T follicular helper cell (primary cell): ENCODE measurements at places on chromosomes 2 and 18.

GRCh38 chr18:55322178-55322735, 265.7 kb downstream of the TCF4 start:
- no peak for DNase-seq

DNA sequence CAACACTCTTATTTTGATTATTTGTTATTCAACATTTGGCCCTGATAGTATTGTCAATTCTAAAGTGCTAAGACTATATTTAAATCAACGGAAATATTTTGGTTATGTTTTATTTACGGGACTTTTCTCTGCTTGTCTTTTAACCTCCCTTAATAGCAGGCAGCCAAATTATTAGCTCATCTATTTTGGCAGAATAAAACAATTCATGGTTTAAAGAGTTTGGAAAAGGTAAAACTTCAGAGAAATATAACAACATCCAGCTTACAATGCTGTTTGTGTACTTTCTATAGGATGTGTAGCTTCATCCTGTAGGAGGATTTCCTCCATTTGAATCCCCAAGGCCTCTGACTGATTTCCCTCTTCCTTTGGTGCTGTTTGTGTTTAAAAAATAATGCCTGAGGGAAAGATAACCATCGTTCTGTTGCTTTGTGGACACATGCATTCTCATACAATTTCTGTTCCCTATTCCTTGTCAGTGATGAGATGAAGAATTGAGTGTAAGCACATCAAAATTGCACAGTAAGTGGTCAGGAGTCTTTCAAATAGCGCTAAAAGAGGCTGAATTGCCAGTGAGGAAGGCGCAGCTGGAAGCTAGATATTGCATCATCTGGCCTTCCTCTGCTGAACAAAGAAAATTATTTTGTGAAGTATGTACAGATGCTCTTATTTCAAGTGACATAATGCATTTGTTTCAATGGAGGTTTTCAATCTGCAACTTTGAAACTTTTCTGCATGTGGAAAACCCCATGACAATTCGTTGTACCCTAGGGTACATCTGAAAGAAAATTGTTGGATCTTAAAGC, 80.3 kb downstream of the CD28 start:
- no peak for DNase-seq

- no peak for DNase-seq
These were observed 55.2 kb downstream of the SNORC start for GRCh38 chr2:232925153-232925820.

DNA sequence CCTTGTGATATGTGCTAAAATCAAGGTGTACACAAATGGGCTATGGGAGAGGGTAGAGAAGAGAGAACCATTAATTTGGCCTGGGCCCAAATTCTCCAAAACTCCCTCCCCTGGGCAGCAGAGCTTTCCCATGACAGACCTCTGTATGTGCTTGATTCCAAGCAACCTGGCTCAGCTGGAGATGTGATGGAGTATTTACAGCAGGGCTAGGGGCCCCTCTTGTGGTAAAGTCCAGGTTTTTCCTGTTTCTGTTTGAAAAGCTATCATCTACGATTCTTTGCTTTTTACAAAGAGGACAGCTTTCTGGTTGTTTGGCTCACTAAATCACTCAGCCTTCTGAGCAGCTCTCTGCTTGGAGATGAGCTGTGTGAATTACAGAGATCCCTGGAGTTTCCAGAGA, 40.3 kb downstream of the KCNS3 start:
- no peak for DNase-seq

DNA sequence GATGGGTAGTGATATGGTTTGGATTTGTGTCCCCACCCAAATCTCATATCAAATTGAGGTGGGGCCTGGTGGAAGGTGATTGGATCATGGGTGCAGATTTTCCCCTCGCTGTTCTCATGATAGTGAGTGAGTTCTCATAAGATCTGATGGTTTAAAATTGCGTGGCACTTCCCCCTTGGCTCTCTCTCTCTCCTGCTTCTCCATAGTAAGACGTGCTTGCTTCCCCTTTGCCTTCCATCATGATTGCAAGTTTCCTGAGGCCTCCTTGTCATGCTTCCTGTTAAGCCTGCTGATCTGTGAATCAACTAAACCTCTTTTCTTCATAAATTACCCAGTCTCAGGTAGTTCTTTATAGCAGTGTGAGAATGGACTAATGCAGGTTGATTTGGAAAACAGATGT, 223.2 kb upstream of the APCDD1 start:
- no peak for DNase-seq

DNA sequence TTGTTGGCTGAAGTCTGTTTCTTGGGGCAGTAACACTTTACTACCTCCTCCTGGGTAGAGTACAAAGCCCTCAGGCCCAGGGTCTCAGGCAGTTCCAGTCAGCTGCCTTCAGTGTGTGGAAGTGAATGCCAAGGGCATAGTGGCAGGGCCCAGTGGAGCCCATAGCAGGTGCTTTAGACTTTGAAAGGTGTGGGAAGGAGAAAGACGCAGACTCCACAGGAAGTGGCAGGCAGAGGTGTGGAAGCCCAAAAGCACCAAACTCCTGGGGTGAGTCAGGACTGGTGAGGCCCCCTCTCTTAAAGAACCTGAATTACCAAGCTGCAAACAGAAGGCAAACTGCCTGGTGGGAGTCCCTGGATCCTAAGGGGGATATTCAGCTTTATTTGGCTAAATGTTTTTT, 45.3 kb downstream of the ADAM23 start:
- no peak for DNase-seq

DNA sequence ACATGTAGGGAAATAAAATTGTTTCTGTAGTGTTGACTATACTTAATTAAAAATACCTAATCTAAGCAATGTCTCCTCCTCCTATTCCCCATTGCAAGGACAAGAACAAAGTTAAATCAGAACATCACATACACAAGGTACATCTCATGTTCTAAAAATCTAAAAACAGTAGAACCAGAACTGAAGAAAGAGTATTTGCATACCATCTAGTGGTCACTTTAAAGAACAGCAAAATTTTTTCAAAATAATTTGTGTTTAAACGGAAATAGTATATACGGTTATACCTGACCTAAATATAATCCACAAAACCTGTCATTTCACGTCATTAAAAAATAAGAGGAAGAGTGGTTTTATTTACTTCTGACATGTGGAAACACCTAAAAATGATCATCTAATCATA, 294.3 kb upstream of the KCNH7 start:
- no peak for DNase-seq

DNA sequence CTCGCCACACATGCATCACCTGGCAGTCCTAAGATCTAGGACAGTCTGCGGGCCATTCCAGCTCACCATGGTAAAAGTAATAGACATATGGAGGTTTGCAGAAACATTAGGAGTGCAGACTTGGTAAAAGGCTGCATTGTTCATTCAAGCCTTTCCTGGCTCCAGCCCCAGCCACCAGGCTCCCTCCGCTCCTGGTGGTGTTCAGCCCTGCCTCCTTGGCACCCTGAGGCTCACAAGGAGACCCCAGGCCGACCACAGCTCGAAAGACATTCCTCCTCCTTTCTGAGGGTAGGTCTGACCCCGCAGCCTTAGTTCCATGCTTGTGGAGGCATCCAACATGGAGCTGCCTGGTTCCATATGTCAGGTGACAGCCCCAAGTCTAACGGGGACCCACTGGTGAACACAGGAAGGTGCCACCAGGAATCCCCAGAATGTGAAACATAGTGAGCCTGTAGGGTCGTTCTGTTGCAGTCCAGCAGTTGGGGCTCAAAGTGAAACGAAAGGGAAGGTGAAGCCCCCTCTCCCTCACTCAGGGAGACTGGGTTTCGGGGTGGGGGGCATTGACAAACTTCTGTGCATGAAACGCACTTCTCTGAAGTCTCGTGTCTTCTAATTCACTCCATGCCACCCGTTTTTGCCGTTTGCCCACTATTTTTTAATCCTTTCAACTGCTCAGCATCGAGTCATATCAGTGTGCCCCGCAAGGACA, 5.0 kb upstream of the SP100 start:
- no peak for DNase-seq

DNA sequence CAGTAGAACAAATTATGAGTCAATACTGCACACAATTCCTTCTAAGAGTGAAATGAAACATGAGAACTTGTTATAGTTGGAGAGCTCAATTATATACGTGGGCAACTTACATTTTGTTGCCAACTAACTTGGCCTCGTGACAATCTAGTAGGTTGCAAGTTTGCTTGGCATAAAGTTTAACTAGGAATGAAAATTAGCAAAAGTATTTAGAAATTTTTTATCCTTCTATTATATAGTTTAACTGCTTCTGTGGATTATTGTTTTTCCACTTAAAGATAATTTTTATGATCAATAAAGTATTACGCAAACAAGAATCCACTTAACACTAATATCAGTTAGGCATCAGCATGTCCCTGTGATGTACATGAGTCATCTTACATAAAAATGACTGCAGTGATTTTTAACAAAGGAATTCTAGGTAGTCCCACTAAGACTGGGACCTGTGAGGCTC, 41.1 kb downstream of the FAM124B start:
- no peak for DNase-seq

DNA sequence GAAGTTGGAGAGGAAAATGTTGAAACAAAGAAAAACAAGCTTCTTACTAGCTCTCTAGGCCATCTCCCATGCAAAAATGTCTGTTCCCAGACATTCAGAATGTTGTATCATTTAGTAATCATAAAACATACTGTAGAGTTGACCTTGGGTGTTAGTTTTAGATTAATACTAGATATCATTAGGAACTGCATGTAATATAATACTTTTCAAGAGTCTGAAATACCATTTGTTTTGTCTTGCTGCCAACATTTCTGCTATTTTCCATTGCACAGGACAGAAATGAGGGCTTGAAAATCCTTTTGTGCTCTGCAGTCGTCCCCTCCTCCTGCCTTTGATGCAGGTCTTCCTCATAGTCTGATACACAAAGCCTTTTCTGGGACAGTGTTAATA, 89.5 kb upstream of the RBMS1 start:
- DNase-seq: no peak

GRCh38 chr2:237315170-237315828, 98.7 kb downstream of the COL6A3 start:
- DNase-seq: no peak

DNA sequence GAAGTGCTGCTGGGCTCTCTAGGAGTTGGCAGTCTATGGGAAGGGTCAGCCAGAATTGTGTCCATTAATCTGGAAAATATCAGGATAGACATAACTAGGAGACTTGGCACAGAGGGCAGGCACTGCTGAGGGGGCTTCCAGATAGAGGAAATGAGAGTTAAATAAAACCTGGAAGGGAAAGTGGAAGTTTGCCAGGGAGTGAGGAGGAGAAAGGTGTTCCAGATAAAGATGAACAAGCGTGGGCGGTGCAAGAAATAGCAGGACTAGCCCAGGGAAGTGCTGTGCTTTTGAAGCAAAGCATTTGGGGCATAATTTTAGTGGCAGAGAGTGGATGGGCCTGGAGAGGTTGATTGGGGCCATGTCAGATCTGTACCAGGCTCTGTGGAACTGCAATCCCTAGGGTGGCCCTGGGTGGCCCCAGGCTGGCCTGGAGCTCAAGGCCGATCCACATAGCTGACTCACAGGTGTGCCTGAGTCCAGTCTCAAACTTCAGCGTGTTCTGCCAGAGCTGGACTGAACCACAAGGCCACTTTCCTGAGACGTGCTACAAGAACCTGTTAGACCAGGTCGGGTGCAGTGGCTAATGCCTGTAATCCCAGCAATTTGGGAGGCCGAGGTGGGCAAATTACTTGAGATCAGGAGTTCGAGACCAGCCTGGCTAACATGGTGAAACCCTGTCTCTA, 26.9 kb downstream of the GALM start:
- no peak for DNase-seq

GRCh38 chr2:52289741-52290140, 1257.8 kb upstream of the NRXN1 start:
- DNase-seq: no peak

DNA sequence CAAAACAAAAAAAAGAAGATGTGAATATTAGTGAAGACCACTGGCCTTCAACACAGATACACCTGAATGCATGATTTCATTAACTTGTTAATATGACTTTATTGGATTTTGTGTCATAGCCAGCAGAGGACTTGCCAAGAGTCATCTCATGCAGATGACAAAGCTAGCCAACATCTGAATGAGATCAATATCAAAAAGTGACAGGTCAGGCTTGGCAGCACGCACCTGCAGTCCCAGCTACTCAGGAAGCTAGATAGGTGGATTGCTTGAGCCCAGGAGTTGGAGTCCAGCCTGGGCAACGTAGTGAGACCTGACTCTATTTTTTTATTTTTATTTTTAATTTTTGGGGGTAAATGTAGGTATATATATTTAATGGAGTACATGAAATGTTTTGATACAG, 54.5 kb upstream of the TGIF1 start:
- DNase-seq: no peak

DNA sequence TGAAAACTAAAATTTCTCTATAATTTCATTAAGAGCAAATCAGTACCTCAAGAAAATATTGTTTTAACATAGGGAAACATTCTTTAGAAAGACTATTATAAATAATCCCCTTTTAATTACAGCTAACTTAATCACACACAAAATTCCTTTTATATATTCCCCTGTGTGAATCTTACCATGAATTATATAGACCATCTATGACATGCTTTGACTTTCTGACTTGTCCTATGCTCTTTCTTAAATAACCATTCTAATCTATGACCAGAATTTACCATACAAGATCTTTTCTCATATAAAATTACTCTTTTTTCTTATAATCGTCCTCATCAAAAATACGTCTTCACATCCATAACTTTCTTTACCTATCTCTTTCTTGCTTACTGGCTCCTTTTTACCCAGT, 824.2 kb upstream of the FAM98A start:
- DNase-seq: no peak

GRCh38 chr18:189254-189653, 30.9 kb downstream of the USP14 start:
- no peak for DNase-seq

DNA sequence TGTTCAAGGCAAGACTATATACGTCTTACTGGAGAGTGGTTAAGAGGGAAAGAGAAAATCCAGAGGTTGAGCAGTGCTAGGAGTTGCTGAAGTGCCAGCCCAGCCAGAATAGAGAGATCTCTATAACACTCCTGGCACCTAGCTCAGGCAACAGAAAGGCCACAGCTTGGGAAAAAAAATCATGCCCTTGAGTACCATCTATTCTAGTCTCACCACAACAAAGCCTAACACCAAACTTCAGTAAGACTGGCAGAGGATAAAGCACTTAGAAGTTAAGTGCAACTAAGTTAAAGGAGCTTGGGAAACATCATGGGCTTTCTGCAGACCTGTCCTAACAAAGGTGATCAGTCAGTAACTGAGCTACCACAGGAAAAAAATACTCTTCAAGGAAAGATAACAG, 24.2 kb downstream of the INO80C start:
- no peak for DNase-seq

DNA sequence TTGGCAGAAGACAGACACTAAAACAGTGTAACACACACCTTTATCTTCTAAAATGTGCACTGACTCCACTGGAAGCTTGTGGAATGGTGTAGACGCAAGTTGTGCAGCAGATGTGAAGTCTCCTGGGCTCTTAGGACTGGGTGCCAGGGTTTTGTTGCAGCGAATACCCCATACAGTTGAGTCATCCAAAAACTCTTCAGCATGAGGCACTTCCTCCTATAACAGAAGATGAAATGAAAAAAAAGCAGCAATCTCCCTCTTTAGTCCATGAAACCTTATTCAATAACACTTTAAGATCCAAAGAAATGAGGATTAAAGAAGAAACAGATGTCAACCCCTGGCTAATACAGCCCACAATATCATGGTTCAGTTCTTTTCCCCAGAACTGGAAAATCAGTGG, 22.2 kb downstream of the BUB1 start:
- DNase-seq: no peak

GRCh38 chr2:239813261-239814115, 211.7 kb downstream of the NDUFA10 start:
- no peak for DNase-seq

- DNase-seq: no peak
These were observed 37.4 kb downstream of the ACTR2 start for GRCh38 chr2:65264821-65265670.
